ENCODE measurements at places on chromosomes 6 and 20.

DNA sequence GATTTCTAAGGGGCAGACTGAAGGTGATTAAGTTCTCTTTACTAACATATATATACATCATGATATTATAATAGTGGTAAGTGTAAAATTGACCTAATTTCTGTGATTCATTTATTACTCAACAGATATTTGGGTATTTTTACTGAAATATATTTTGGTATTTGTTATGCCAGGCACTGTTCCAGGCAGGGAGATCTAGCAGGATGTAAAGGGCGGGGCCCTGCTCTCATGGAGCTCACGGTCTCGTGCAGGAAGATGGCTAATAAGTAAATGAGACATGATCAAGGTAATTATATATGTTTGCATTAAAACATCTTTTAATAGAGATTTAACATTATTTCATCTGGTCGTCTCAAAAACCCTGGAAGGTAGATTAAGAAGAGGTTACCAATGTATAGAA lies 27.7 kb downstream of the FAM50B start:
- no peak for DNase-seq

DNA sequence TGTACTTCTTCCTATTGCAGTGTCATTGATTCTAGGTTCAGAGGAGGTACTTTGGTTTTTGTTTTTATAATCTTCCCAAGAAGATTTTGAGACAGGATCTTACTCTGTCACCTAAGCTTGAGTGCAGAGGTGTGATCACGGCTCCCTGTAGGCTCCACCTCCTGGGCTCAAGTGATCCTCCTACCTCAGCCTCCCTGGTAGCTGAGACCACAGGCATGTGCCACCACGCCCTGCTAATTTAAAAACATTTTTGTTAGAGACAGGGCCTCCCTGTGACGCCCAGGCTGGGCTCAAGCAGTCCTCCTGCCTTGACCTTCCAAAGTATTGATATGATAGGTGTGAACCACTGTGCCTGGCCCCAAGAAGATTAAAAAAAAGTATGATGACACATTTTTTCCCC lies 3.4 kb upstream of the SLC17A5 start:
- DNase-seq, result no peak

GRCh38 chr6:163814494-163815364 lies 400.2 kb downstream of the QKI start:
- DNase-seq, result no peak

DNA sequence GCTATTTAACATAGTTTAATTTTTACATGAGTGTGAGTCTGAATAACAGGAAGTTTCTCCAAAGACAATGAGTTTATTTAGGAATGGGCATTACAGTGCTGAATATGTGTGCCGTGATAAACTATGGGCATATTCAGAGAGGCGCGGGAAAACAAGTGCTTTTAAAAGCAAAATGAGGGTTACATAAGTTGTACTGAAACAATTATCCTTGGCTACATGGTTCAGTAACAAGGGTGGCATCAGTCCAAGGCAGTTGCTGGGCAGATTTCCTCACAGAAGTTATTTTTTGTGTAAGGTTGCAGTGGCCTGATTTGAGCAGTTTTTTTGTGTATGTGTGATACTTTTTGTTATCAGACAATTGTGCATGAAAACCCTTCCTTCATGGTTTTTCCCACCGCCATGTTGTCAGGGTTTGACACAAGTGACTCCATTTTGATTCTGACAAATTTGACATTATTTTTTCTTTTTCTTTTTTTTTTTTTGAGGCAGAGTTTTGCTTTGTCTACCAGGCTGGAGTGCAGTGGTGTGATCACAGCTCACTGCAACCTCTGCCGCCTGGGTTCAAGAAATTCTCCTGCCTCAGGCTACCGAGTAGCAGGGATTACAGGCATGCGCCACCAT lies 22.3 kb upstream of the PXDC1 start:
- no peak for DNase-seq

DNA sequence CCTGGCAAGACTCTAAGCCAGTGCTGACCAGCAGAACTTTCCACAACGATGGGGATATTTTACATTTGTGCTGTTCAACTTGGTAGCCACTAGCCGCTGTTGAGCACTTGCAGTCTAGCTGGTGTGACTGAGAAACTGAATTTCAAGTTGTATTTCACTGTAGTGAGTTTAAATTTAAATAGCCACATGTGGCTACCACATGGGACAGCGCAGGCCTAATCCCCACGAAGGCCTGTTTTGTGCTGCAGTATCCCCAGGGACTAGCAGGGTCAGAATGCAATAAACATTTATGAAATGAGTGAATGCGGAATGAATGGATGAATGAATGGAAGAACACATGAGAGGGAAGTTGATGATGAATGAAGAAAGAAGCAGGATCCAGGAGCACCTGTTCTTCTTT lies 115.8 kb downstream of the TRERF1 start:
- no peak for DNase-seq

DNA sequence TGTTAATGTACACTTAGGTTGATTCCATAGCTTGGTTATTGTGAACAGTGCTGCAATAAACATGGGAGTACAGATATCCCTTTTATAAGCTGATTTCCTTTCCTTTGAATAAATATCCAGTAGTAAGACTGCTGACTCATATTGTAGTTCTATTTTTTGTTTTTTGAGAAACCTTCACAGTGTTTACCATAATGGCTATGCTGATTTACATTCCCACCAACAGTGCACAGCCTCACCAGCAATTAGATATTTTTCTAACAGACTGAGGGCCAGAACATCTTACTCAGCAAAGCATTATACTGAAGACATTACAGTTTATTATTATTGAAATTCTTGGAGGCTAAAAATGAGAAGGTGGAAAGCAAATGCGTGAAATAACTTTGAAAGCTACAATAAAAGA lies 187.3 kb upstream of the HEY2 start:
- DNase-seq, result no peak

DNA sequence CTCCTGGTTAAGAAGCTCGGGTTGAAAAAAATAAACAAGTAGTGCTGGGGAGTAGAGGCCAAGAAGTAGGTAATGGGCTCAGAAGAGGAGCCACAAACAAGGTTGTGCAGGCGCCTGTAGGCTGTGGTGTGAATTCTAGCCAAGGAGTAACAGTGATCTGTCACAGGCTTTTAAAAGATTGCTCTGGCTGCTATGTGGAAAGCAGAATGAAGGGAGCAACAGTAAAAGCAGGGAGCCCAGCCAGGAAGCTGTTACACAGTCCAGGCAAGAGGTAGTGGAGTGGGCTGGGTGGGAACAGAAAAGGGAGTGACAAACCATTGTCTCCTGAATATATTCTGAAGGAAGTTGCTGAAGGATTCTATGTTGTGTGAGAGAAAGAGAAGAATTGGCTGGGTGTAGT lies 2.0 kb downstream of the HFE start:
- DNase-seq, result no peak

GRCh38 chr6:401239-401993 lies 9.9 kb downstream of the IRF4 start:
- DNase-seq, result no peak

- DNase-seq, result no peak
Measured at GRCh38 chr6:2959909-2960719, 11.3 kb downstream of the SERPINB6 start.

DNA sequence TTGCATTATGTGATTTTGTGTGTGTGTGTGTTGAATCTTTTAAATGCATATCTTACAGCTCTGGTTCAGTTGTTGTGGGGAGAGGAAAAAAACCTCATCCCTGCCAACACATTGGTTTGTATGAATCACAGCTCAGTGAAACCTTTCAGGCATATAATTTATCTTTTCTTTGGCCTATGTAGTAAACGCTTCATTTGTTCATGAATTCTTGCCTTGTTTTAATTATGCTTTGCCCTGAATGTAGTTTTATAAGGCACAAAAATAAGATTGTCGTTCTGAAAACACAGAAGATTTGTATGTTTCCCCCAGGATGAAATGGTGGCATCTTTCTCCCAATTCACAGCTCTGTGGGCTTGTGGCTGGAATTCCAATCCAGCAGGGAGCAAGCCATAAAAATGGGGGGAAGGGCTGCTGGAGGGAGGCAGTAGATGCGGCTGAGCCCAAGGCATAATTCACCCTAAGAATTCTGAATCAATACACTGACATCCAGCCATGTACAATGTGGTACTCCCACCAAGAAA lies 45.1 kb downstream of the BCAS1 start:
- DNase-seq, result no peak

- no peak for DNase-seq
Measured at GRCh38 chr20:62139636-62140035, 3.6 kb downstream of the PSMA7 start.

All from posterior vena cava (tissue), 2 donors.